ENCODE measurements at places on chromosomes 7 and 10.

- DNase-seq = no peak
Measured at GRCh38 chr10:48470893-48471805, 133.7 kb downstream of the ARHGAP22 start.

DNA sequence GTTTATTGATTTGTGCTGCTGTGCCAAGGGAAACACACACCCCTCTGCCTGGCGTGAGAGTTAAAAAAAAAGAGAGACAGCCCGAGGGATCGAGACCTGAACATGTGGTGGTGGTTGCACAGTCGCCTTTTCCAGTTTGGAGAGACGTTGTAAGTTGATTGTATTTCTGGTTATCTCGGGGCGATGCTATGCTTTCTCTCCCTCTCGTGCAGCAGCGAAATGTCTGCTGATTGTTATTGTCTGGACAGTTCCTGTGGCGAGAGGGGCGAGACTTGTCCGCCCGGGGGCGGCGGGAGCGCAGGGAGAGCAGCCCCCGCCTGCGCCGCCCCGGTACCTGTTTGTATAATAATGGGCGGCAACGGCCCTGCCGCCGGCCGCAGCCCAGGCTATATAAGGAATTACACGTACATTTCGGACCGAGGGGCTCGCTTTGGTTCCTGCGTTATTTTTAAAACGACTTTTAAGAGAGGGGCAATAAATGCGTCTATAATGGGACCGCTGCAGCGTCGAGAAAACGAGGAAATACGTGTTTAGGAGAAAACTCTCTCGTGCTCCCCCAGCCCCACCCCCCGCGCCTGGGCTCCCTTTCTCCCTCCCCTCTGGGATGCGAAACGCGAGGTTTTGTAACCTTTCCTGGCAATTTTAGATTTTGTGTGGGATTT is 1.7 kb downstream of the ZEB1 start:
- DNase-seq = no peak

- DNase-seq = no peak
Measured at GRCh38 chr7:37916673-37917660, at the start of gene SFRP4. TSS of gene SFRP4 (minus strand) at chr7:37916817. CDS start at chr7:37916537, 280 bp downstream.

DNA sequence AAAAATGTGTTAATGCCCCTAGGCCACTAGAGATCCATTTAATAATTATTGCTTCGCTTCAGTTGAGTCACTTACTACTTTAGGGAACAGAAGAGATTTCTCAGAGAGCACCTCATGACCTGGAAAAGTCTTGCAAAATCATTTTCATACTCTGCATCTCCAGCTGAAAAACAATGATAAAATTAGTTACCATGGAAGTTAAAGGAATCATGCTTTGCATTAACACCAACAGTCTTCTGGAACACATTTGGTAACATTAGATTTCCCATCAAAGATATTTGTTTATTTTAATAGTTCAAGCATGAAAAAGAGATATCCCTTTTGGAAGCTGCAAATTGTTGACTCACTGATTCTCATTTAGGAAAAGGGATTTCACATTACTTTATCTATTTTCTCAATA is 1.8 kb upstream of the STEAP2 start:
- no peak for DNase-seq

- no peak for DNase-seq
Measured at GRCh38 chr10:18456984-18457383, 194.4 kb downstream of the NSUN6 start.

GRCh38 chr7:71612911-71613310 is 481.0 kb downstream of the GALNT17 start:
- no peak for DNase-seq

- DNase-seq = no peak
Measured at GRCh38 chr7:37730501-37730900, 46.9 kb downstream of the GPR141 start.

Data from stimulated activated CD4-positive, alpha-beta T cell treated with anti-CD3 and anti-CD28 coated beads, Interleukin-12 subunit alpha, Interleukin-12 subunit beta, amount 100 ng/mL, for 24 hours (primary cell).